Right atrium auricular region (tissue), 2 donors: ENCODE measurements at places on chromosomes 3 and 15. TPM values are rescaled to one million over a fixed set of nuclear protein-coding genes. Genes with fewer than 3 reads are reported as not detected.
A peak's percentile ranks its signal among the peaks of the same experiment; 100 is the strongest.

GRCh38 chr15:97470417-97470816 is 490.1 kb upstream of the ARRDC4 start:
- DNase-seq, result no peak

Gene SERINC4
- not detected for total RNA-seq

DNA sequence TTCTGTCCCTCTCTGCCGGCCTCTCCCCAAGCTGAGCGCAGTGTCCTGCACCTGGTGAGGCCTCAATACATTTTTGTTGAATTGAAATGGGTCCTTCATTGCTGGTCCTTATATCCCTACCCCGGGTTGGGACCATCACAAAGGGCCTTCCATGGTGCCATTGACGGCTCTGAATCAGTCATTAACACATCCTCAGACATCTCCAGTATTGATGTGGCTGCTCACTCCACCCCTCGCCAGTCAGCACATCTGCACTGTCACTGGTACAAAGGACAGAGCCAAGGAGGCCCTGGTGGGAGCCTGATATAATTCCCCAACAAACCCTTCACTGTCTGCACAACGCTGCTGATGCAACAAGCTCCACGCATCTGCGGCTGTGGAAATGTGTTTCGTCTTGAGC is 191.6 kb upstream of the TOPAZ1 start:
- no peak for DNase-seq

DNA sequence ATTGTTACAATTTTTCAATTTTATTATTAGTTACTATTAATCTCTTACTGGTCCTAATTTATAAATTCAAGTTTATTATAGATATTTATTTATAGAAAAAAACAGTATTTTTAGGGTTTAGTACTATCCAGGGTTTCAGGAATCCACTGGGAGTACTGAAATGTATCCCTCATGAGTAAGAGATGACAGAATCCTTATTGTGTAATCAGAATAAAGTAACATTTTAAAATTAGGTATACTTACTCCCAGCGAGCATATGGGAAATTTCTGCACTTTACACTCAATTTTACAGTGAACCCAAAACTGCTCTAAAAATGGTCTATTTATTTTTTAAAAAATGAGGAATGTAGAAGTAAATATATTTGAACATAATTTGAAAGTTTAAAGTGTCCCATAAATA is 202.7 kb downstream of the CGGBP1 start:
- DNase-seq, result no peak

GRCh38 chr3:174170248-174170647 is 688.9 kb upstream of the NAALADL2 start:
- DNase-seq, result no peak

Gene ADAMTS9
- 21.0 TPM for total RNA-seq

Gene BCL6
- total RNA-seq, result 53.0 TPM

- no peak for DNase-seq
Measured at GRCh38 chr3:187980861-187981260, 173.1 kb upstream of the LPP start.

- peak; percentile 56 for DNase-seq
Measured at GRCh38 chr3:46466273-46466672, 1.6 kb upstream of the LTF start.

- DNase-seq, result no peak
Measured at GRCh38 chr3:58824285-58824684, 157.7 kb upstream of the FAM3D start.

GRCh38 chr15:68209272-68209671 is 4.1 kb upstream of the CALML4 start:
- no peak for DNase-seq

Gene BRPF1
- total RNA-seq, result 15.3 TPM

- DNase-seq, result no peak
Measured at GRCh38 chr3:194072097-194072428, 63.9 kb upstream of the HES1 start.

- no peak for DNase-seq
Measured at GRCh38 chr15:32974691-32975090, 219.8 kb downstream of the FMN1 start.

- DNase-seq, result no peak
Measured at GRCh38 chr3:128226795-128227395, 73.6 kb downstream of the EEFSEC start.

GRCh38 chr3:10437272-10437994 is 68.0 kb downstream of the ATP2B2 start:
- no peak for DNase-seq

DNA sequence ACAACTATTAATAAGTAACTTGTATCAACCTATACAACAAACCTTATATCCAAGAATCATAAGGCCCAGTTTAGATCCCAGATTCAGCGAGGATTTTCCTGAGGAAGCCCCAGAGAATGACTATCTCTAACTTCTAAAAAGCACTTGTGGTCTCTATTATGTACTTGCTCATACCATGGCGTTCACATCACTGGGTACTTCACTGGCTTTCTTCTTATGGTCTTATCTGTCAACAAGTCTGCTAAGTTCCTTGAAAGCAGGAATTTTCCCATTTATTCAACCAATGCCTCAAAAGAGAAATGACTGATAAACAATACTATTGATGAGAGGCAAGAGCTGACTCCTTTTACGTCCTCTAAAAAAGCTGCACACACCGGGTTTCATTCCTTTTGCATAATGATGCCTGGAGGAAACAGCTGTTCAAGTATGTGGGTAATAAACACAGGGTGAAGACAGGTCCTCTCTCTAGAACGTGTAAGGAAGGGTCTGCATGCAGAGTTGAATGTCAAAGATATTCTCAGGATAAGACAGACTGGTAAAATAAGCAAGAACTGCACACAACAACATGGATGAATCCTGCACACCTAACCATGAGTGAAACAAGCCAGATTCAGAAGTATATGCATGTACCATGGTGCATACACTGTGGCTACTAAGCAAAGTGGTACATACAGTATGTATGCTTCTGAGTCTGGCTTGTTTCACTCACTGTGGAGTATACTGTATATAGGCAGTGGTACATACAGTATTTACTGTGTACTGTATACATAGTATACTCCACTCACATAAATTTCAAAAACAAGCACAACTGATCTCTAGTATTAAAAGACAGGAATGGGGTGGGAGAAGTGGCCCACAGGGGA is 408.7 kb downstream of the SHQ1 start:
- no peak for DNase-seq

Gene OIP5
- 0.35 TPM for total RNA-seq

GRCh38 chr3:49025005-49025792 is 3.3 kb downstream of the NDUFAF3 start:
- DNase-seq, result no peak
